Germinal center (tissue), 1 donor: ENCODE measurements at places on chromosomes 16 and 17.

DNA sequence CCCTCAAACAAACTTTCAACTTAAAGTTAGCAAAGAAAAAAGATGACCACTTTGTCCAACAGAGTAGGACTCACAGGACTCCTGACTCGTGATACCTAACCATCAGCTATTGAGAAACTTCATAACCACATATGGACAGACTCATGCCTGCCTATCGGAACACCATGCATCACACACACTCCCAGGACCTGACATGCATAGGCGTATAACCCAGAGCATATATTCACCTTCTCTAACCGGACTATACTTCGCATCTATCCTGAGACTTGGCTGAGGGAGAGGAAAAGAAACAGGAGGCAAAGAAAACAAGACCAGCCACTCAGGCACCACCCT lies 2.2 kb downstream of the PIP4K2B start:
- no peak for DNase-seq

- DNase-seq = no peak
Measured at GRCh38 chr17:6365200-6365943, 69.5 kb downstream of the AIPL1 start.

- no peak for DNase-seq
Measured at GRCh38 chr16:87086156-87086555, 231.0 kb downstream of the C16orf95 start.

DNA sequence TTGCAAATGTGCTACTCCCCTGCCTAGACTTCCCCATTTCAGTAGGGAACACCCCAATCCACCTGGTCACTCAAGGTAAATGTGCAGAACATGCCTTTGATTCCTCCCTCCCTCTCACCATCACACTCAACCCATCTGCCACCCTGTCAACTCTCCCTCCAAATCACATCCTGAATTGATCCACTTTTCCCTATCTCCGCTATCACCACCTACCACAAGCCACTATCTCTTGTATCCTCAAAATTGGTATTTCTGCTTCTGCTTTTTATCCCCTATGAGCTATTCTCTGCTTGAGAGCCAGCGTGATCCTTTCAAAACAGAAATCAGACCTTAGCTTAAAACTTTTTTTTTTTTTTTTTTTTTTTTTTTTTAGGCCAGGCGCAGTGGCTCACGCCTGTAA lies 5.4 kb upstream of the NOL11 start:
- no peak for DNase-seq

- no peak for DNase-seq
Measured at GRCh38 chr16:34801875-34802274, 1342.5 kb downstream of the TP53TG3F start.

- no peak for DNase-seq
Measured at GRCh38 chr16:2985893-2986355, 5.7 kb upstream of the PKMYT1 start.

GRCh38 chr17:80455336-80455710 lies 21.1 kb downstream of the NPTX1 start:
- peak; percentile 66 for DNase-seq

DNA sequence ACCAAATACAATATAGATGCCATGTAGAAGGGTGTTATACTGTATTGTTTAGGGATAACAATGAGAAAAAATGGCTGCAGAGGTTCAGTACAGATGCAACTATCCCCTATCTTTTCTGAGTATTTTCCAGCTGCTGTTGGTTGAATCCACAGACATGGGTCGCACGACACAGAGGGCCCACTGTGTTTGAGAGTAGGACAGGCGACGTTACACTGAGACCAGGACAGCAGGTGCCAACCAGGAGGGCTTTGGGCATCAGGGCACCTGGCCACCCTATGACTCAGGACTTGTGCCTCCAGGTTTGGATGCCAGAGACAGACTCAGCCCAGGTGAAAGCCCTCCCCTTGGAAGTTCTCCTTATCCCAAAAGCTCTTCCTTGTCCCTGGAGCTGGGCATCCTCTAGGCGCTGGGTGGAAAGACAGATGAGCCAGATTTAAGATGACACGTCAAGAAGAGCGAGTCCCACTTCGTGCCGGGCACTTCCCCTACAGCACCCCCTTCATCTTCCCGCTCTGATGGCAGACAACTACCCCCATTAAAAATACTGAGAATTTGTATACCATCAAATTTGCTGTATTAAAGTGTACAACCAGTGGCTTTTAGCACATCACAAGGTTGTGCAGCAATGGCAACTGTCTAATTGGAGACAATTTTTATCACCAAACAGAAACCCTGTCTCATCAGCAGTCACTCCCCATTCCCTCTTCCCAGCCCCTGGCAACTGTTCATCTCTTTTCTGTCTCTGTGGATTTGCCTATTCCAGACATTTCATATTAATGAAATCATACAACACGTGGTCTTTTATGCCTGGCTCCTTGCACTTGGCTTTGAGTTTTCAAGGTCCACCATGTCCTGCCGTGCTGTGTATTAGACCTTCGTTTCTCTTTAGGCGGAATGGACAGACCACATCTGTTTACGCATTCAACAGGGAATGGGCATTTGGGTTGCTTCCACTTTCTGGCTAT lies 30.6 kb downstream of the TNFRSF13B start:
- no peak for DNase-seq

DNA sequence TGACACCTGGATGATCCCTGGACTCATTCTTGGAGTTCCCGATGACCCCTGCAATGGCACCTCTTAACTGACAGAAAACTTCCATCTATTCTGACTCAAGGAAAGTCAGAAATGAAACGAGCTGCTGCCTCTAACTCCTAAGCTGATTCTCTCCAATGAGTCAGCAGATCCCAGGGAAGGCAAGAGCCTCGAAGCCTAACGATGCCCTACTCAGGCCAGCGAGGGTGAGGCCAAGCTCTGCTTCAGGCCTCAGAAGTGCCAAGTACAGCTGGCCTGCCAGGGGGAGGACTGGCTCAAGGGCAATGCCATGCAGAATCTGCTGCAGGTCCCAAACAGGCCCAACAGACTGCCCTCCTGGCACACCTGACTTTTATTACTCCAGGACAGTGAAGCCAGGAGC lies 36.3 kb downstream of the PLXDC1 start:
- no peak for DNase-seq

- no peak for DNase-seq
Measured at GRCh38 chr16:46762583-46762982, 14.4 kb upstream of the MYLK3 start.

DNA sequence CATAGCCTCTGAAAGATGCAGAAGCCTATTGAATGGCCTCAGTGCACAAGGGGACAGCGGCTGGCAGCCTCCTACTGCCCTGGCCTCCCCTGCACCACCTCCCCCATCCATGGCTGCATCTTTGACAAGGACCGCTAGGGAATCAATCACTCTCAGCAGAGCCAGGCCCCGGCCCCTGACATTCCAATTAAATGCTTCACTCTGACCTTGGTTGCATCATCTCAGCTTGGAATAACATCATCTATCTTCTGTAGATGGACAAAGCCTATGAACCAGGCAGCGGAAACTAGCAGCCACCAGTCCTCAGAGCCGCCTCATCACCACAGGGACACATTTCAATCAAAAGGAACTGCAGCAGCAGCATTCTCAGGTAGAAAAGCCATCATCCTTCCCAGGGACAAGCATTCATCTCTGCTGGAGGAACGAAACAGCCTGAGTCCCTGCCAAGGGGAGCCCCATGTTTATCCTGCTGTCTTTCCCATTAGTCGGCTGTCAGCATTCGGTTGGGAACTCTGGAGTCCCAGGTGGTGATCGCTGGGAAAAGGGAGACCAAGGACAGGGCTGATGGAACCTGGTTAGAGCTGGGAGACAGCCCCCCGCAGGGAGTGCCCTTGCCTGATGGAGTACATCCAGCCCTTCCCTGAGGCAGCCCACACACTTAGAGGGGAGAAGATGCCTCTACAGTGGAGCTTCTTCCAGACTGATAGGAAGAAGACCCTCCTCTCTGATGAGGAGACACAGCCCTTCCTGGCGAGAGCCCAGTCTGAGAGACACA lies 11.5 kb upstream of the TMEM132E start:
- DNase-seq = no peak

DNA sequence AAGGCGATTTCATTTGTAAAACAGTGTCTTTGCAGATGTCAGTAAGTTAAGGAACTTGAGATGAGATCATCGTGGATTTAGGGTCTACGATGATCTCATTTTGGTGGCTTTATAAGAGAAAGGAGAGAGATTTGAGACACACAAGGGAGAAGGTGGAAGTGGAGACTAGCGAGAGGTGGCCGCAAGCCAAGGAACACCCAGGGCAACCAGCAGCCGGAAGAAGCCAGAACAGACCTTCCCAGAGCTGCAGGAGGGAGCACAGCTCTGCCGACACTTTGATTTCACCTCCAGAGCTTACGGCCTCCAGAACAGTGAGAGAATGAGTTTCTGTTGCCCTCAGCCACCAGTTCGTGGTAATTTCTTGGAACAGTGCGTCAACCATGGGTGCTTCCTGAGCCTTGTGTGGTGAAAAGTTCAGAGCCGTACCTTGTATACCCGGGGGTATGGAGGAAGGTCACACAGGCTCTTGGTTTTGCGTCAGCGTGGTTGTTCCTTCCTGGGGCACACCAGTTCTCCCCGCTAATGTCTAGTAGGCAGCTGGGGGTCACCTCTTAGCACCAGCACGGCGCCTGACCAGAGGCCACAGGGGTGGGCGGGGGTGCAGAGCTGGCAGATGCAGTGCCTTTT lies 12.9 kb upstream of the SEC14L1 start:
- no peak for DNase-seq

GRCh38 chr17:10844621-10845387 lies 6.9 kb upstream of the PIRT start:
- DNase-seq = peak; percentile 80

DNA sequence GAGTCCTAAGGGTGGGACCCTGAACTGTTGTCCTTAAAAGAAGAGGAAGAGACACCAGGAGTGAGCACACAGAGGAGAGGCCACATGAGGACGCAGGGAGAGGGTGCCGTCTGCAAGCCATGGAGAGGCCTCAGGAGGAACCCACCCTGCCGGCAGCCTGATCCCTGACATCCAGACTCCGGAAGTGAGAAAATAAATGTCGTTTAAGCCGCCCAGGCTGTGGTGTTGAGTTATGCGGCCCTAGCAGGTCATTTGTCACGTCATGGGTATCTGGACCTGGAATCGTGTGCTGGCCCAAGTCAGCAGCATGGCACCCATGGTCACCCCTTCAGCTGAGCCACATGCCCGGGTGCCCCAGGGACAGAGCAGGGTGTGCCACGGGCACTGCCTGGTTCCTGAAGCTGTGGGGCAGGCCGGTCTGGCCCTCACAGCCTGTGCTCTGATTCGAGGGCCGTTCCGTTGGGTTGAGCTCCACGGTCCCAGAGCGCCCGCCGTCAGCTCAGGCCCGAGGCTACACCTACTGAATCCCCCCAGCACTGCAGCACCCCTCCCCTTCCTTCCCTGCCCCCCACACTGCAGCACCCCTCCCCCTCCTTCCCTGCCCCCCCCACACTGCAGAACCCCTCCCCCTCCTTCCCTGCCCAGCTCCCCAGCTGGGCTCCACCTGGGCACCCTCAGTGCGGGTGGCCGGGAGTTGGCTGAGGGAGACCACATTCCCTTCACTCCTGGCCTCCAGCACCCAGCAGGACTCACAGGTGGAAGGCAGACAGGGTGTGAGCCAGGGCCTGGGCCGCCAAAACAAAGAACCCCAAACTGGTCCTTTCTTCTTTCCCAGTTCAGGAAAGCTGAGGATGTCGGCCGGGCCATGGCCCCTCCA lies 2.7 kb upstream of the CCDC57 start:
- DNase-seq = no peak

GRCh38 chr16:30068750-30069610 lies 3.4 kb downstream of the ALDOA start:
- DNase-seq = peak; percentile 51

DNA sequence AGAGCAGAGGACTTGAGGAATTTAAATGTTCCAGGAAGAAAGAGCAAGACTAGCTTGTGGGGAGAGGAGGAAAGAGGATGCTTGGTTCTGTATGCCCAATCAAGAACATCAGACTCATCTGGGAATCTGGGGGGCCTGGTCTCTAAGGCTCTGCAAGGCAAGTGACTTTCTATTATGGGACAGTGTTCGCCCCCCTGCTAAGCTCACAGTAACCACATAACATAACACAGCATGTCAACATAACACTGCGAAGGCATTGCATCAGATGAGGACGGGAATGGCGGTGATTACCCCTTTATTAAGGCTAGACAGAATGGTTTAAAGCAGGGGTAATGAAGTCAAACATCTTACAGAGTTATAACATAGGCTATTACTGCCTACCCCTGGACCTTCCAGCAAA lies 176.6 kb upstream of the IRX6 start:
- DNase-seq = no peak

DNA sequence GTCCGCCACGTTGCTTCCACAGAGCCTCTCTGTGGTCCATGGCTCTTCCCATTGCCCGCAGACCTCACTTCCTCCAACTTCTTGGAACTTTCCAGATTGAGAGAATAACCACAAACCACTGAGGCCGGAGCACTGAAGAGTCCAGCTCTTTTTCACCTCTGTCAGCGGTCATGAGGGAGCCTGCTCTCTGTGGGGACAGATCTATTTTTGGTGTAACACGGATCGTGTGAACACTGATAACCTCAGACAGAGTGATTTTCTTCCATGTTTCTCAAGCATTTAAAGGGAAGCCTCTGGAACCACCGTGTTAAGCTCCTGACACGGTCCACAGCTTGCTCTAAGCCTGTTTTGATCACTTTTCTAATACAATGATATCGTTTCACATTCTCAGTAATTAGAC lies 49.7 kb downstream of the NTN1 start:
- no peak for DNase-seq

DNA sequence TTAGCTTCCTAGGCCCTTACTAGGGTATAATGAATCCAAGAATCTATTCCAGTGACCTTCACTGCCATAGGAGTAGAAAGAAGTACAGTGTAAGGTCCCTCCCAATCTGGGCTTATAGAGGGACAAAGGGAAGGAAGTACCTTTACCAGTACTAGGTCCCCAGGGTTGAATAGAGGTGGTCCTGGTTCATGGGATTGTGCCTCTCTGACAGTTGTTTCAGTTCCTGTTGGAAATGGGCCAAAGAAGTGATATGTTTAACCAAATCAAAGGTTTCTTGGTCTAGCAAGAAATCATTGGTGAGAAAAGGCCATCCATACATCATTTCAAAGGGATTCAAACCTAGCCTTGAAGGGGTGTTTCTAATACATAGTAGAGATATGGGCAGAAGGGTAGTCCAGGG lies 16.0 kb upstream of the ZNHIT3 start:
- DNase-seq = no peak

GRCh38 chr17:64617125-64617780 lies 44.9 kb downstream of the SMURF2 start:
- no peak for DNase-seq
